Activated naive CD8-positive, alpha-beta T cell treated with anti-CD3 and anti-CD28 coated beads, Interleukin-2, amount 50 U/mL, for 16 hours (primary cell): ENCODE measurements at places on chromosomes 11 and 22.

DNA sequence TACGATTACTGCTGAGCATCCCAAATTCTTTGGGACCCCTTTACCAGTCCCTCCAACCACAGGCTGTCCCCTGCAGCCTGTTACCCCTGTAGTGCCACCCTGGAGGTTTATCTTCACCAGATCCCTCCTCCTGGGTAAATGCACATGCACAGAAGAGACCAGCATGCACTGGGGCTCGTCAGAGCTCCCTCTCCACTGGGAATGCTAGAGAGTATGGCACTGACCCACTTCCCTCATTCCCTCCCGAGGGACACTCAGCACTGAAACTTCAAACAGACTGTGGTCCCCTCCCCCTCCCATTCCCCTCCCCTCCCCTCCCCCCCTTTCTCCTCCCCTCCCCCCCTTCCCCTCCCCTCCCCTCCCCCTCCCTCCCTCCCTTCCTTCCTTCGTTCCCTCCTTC lies 49.1 kb downstream of the C11orf91 start:
- DNase-seq: no peak

- DNase-seq: no peak
Observed at GRCh38 chr11:16474659-16475058, 118.3 kb upstream of the SOX6 start.

GRCh38 chr11:16936643-16937042 lies 77.6 kb downstream of the PLEKHA7 start:
- DNase-seq: no peak

DNA sequence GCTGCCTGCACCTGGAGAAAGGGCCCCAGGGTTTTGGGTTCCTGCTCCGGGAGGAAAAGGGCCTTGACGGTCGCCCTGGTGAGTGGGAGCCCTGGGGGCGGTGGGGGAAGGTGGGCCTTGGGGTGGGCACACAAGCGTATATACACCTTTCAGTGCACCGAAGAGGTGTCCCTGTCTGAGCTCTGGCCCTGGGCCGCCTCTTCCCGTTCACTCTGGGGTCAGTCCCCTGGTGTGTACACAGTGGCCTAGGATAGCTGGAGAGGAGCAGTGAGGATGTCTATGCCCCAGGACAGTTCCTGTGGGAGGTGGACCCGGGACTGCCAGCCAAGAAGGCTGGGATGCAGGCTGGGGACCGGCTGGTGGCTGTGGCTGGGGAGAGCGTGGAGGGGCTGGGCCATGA lies 2.8 kb downstream of the NHERF4 start:
- no peak for DNase-seq

DNA sequence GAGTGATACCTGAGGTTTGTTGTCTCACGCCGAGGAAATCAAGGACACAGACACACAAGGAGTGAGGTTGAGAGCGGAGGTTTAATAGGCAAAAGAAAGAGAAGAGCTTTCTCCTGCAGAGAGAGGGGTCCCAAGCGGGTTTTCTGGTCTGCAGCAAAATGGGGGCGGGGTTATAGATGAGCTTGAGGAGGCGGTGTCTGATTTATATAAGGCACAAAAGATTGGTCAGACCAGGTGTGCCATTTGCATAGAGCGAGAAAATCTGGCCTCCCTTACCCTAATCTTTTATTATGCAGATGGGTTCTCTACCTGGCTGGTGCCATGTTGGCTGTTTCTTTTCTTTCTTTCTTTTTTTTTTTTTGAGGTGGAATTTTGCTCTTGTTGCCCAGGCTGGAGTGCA lies 11.8 kb downstream of the C11orf96 start:
- DNase-seq: no peak

DNA sequence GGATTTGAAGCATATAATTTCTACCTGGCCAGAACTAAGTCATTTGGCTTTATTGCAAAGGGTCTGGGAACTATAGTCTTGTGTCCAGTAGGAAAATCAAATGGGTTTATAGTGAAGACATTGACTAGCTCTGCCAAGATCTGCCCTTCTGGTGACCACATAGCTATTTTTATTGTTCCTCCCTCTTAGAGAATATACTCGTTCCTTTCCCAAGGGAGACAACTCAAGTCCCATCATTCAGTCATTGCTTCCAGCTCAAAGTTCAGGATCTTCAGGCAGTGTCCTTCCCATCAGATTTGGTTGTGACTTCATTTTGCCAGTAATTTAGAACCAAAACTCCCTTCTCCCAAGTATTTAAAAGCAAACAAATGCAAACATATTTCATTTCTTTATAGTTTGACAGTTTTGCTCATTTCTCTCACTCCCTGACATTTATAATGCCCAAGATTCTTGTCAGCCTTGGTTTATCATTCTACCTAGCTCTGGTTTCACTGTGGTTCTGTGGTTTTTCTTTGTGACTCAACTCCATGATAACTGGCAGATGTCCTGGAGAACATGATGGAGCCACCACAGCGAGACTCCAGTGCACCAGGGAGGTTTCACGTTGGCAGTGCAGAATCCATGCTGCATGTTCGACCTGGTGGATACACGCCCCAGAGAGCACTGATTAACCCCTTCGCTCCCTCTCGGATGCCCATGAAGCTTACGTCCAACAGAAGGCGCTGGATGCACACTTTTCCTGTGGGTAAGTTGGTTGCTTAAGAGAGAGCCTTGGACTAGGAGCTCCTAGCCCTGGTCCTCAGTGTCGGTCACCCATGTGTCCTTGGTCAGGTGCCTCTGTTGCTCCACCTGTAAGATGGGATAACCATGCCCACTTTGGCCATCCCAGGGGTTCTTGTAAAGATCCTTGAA lies 64.9 kb downstream of the DEPDC5 start:
- DNase-seq: no peak

GRCh38 chr11:79113054-79113690 lies 327.7 kb downstream of the TENM4 start:
- no peak for DNase-seq

- DNase-seq: no peak
Observed at GRCh38 chr11:95589893-95590612, 199.5 kb downstream of the FAM76B start.
